ENCODE measurements at places on chromosomes 1 and 21.

DNA sequence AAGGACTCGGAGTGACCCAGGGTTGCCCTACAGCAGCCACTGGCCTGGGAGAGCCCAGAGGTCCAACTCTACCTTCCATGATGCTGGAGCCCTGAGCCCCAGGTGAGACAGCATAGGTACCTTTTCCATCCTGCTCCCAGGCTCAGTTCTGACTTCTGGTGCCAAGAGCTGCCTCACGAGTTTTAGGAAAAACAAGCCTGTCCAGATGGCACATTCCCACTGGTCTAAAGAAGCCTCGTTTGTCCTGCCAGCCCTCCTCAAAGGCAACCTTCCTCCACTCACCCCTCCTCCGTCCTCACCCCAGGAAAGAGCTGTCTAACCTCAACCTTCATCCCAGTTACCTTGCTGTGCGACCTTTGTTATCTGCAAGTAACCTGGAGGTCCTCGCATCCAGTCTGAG is 53.5 kb upstream of the PRELP start:
- no peak for DNase-seq

DNA sequence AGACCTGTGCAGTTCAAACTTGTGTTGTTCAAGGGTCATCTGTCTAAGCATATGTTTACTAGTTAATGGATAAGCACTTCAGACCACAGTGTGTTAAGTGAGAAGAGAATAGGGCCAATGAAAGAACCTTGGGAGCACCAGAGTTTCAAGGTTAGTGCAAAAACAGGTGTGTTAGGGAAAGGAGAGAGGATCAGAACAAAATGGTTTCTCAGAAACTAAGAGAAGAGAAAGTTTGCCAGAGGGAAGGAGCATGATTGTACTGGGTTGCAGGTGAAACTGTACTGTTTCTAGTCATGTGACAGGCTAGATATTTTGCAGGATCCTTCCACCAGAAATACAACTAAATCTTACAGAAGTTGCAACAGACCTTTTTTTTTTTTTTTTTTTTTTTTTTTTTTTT is 23.3 kb downstream of the RPRD2 start:
- DNase-seq: no peak

GRCh38 chr21:33317145-33317544 is 7.6 kb upstream of the IFNAR1 start:
- peak; percentile 17 for DNase-seq

- DNase-seq: peak; percentile 78
Observed at GRCh38 chr1:15994590-15995351, 9.3 kb upstream of the SRARP start.

- peak; percentile 59 for DNase-seq
Observed at GRCh38 chr1:159091607-159092031, 15.1 kb upstream of the AIM2 start.

GRCh38 chr1:88141499-88142074 is 542.5 kb upstream of the PKN2 start:
- no peak for DNase-seq

- no peak for DNase-seq
Observed at GRCh38 chr1:3777647-3778589, 5.4 kb downstream of the SMIM1 start.

DNA sequence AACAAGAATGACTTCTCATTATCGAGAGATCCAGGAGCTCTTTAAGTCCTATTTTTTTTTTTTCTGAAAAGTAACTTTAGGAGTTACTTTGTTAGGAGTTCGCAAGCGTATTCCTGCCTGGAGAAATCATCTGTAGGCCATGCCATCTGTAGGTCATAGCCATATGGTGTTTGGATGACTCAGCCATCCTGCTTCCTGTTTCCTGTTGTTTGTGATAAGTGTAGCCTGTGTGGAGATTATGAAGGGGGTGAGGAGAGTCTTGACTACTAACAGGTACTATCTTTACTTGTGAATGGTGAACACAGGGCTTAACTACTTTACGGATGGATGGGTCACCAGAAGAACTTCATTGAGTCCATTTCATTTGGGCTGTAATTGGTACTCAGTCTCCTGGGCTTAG is 327.2 kb downstream of the PTPRU start:
- DNase-seq: peak; percentile 51

GRCh38 chr1:211017075-211017718 is 116.8 kb downstream of the KCNH1 start:
- DNase-seq: no peak

DNA sequence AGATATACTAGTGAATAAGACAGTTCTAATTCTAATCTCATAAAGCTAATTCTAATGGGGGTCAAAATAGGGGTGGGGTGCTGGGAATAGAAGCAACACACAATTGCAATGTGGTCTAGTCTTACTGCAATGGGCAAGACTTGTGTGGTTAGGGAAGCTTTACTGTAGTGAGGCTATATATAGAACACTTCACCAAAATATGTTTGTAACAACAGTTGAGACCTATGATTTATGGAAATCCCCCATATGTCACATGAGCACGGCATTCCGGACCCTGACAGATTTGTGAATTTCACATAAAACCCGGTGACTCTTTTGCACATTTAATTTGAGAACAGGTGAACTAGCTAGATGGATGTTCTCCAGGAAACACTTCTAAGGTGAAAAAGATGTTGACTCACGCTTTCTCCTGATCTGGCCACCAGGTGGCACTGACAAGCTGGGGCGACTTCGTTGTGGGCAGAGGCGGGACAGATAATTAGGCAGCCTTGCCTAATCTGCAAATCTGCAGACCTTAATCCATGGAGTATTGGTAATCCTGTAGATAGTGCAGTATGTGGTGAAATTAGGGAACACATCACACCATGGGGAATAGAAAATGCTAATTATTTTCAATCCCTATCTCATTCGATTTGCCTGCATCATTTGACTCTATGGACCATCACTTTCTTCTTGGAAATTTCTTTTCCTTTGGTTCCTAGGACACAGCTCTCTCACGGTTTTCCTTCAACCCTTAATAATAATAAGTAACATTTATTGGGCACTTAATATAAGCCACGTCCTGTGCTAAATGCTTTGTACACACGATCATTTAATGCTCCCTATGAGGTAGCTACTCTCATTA is 37.7 kb downstream of the KIAA0040 start:
- peak; percentile 56 for DNase-seq

DNA sequence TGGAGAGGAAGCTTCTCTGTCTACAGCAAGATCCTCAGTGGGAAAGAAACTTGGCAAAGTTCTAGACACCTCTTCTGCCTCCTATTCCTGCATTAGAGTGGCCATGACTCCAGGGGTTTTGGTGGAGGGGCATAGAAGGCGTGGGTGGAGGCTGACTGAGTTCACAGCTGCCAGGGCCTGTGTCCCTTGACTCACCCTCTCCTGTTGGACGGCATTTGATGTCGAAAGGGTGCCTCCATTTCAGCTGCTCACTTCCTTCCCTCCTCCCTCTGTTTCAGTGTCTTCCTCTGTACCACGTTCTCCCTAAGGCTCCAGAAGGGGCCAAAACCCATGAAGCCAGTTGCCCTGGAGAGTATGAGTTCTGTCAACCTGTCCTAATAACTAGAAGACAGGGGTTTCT is 632 bp downstream of the TMEM79 start:
- DNase-seq: no peak

DNA sequence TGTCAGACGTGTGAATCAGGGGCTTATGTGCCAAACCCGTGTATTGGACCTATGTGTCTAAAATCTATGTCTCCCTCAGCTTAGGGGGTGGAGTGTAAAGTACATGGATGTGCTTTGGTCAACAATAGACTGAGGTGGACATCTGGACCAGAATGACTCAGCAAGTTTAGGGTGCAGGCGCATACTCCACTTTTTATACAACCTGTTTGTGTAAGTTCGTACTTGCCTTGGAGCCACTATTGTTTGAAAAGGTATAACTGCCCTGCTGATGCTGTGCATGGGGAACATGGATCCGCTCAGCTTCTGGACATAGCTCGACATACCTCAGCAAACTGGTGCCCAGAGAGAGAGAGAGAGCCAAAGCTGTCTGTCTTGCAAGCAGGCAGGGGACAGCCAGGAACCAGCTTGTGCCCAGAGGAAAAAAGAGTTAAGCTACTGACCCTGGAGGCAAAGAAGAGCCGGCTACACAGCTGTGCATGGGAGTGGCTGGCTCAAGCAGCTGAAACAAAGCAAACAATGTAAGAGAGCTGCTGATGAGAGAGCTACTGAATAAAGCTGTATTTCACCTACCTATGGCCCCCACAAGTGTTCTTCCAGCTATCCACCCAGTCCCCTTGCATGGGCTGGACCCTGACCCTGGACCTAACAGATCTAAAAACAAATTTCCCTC is 41.2 kb downstream of the GJA5 start:
- no peak for DNase-seq

DNA sequence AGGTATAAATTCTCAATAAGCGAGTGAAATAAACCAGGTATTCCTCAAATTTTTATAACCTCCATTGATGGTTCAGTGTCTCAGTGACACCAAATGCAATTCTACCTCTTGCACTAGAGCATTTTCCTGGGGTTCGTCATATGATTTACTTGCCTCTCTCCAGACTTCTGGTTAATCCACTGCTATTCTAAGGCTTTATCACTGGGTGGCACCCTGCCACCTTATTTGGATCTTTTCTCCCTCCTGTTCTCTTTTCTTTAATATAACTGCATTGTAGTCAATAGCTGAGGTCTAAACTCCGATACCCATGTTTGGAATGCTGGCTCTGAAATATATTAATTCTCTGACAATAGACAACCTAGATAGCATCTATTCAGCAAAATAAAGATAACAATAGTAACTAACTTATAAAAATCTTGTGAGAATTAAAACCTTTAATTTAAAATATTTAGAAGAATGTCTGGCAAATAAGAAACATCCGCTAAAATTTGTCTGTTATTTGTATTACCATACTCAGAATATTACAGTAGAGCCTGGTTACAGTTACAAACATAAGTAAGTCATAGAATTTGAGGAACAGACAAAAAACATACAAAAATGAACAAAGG is 436.4 kb downstream of the PLA2G4A start:
- DNase-seq: peak; percentile 59

GRCh38 chr1:46800742-46801141 is 1.9 kb downstream of the CYP4B1 start:
- no peak for DNase-seq

GRCh38 chr21:33789697-33790096 is 125.9 kb downstream of the ATP5PO start:
- DNase-seq: peak; percentile 72

GRCh38 chr1:179372160-179372559 is 6.4 kb downstream of the AXDND1 start:
- DNase-seq: no peak

DNA sequence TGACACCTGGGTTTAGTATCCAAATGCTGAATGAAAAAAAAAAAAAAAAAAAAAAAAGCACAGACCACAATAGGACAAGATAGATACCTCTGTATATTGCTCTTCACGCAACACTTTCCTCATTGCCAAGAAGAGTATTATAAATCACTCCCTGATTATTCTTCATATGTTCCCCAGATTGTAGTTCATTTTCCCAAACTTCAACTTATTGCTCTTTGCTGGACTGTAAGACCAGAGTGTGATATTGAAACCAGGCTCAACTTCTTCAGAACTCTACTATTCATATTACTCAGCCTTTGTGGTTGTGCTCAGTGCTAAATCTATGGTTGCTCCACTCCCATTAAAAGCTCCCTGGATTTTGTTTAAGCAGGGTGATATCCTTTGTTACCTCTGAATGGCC is 180.4 kb downstream of the NTMT2 start:
- DNase-seq: no peak

DNA sequence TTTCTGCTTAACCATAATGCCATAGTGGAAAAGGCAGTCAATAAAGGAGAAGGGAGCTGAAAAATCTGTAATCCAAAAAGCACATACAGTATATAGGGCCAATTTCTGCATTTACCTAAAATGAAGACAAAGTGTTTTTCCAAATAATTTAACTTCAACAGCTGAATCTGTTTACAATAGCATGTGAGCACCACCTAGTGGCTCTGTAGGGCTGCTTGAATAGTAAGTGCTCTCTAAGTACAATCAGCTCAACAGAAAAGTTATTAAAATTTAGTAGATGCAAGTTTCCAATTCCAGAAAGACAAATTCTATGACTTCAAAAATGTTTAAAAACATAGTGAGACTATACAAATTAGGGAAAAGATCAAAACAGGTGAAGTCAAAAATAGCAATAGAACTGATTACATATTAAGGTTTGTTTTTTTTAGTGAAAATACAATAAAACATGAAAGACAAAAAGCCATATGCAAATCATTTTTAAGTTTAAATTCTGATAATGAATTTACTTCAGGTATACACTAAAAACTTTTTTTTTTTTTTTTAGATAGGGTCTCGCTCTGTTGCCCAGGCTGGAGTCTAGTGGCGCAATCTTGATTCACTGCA is 220.0 kb downstream of the SETD4 start:
- peak; percentile 94 for DNase-seq

DNA sequence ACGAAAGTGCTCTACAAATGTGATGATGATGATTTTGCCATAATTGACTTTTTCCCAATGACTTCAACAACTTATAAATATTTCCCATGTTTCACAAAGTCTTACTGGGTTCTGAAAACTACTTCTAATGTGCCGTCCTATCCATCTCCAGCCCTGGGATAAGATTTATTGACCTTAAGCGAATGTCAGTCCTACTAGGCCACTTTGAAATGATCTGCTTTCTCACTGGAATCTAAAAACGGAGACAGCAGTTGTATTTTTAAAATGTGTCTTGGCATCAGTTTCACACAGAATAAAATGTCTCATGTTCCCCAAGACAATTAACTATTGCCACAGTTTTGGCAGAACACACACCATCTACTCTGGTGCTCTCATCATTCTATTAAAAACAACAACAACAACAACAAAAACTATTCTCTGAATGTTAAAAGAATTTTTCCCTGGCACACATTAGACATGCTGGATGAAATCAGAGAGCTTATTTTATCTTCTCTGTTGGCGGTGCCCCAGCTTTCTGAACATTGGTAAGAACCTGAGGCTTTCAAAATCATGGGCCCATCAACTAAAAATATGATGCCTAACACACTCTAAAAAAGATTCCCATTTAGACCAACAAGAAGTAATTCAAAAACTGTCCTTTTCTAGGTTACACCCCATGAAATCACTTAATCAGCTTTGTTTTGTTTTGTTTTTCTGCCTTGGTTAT is 23.1 kb upstream of the DNASE2B start:
- DNase-seq: peak; percentile 37

DNA sequence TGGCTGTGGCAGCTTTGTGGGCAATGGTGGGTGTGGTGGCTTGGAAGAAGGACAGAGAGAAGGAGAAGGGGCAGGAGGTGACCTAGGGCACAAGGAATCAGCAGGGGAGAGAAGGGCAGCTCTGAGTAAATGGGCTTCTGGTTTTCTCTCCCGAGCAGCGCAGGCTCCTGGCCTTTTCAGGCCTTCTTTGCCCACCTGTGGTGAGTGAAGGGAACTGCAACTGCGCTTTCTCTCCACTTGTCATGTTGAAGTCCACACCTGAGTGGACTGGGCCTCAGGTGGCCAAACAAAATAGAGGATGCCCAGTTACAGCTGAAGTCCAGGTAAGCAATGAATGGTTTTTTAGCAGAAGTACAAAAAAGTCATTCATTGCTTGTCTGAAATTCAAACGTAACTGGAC is 29.4 kb upstream of the KCNA10 start:
- peak; percentile 21 for DNase-seq

DNA sequence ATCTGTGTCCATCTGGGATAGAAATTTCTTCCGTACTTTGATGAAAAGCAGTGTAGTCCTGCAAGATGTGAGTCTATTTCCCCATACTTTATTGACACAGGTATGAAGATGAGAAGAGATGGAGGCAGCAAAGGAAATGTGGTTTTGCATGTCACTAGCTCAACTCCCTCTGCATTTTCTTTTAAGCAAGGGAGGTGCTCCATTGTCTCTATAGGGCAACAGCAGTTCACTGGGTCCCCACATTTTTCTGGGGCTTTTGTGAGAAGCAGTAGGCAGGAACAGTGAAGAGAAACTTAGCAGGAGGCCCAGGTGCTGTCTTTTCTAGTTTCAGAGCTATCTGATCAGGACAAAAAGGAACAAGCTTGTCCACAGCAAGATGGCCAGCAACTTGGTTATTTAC is 37.1 kb downstream of the C21orf91 start:
- DNase-seq: no peak
